ENCODE measurements at places on chromosomes 4 and X.

- no peak for DNase-seq
Measured at GRCh38 chrX:69321006-69321655, 155.9 kb upstream of the PJA1 start.

- no peak for DNase-seq
Measured at GRCh38 chr4:150668824-150669223, 86.9 kb downstream of the MAB21L2 start.

DNA sequence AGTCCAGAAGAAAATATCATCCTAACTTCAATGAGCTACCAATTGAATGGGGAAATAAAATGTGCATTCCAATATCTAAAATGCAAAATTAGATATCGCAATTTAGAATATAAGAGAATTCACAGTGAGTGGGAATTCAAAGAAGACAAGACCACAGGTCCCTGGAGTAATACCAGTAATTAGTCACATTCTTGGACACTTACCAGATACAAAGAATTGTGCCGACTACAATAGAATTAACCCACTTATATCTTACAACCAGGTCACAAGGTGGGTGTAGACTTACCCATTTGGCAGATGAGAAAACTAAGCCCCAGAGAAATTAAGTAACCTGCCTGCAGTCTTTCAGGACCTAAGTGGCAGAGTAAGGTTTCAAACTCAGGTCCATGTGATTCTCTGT, 84.3 kb upstream of the C1QTNF7 start:
- no peak for DNase-seq

- DNase-seq = no peak
Measured at GRCh38 chr4:174815282-174815681, 13.8 kb downstream of the GLRA3 start.

DNA sequence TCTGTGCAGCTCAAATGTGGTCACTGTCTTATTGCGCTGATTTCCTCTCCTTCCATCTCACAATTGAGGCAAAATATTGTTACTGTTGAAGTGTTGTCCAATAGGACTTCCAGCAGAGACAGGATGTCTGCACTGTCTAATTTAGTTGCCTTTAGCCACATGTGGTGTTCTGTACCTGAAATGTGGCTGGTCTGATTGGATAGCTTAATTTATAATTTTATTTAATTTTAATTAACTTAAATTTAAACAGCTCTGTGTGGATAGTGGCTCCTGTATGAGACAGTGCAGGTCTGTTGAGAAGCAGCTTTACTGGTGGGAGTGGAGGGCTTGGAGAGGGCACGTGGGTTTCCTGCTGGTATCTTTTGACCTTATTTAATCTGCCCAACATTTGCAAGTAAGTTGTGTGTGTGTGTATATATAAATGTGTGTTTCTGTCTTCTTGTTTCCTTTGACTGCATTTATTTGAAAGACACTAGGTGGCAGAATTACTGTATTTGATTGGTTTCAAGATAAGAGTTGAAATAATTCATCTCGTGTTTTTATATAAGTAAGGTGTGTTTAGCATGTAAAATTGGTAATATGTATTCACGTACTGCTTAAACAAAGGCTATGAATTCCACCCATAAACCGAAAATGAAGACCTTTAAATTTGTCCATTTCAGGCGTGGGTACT, 55.3 kb upstream of the MSANTD1 start:
- DNase-seq = no peak

DNA sequence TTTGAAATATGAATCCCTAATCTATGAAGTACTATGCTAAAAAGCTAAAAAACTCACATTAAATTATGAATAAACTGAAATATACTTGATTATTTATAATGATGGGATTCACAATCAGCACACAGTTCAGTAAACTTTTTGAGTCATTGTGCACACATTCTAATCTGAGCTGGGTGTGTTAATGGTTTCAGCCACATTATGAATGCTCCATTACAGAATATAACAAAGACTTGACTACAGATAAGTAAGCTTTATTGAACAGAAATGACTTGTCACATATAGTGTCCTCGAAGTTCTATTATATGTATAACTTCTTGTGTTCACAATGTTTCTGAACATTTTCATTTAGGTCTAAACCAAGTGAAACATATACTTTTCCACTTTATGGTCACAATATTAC, 1649.9 kb upstream of the IGFBP7 start:
- no peak for DNase-seq

- no peak for DNase-seq
Measured at GRCh38 chr4:173171987-173172386, 3.4 kb downstream of the GALNT7 start.

GRCh38 chrX:40310447-40310846, 212.7 kb upstream of the BCOR start:
- DNase-seq = no peak

DNA sequence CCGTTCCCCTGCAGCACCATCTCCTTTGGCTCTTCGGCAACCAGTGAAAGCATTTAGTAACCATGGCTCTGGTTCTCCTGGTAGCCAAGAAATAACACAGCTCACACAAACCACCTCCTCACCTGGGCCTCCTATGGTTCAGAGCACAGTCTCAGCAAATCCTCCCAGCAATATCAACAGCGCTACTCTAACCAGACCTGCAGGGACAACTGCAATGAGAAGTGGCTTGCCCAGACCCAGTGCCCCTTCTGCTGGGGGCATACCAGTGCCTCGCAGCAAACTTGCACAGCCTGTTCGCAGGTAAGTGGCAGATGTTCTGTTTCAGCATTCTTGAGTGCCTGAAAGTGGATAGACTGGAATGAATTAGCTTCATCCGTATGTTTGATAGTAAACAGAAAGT, 63.0 kb upstream of the SLC10A4 start:
- DNase-seq = no peak

- DNase-seq = no peak
Measured at GRCh38 chr4:3373468-3373867, 68.3 kb upstream of the HGFAC start.

DNA sequence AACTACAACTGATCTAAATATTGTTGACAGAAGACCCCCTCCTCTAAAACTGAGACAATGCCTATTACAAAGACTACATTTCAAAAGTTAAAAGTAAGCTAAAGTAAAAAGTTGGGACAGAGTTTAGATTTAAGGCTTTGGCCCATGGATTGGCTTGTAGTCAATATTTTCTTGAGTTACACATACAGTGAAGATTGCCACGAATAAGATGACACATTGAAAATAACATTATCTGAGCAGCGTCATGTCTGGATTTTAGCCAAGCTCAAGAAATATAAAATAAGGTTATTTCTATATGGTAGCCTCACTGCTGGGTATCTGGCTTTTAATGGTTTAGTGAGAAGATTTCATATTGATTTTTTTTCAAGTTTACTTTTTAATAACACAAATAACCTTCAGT, 266.2 kb upstream of the LDB2 start:
- no peak for DNase-seq

All from WTC11 (cell line).